ENCODE measurements at places on chromosomes 4 and X.

GRCh38 chrX:39633293-39633692, 464.5 kb downstream of the BCOR start:
- no peak for DNase-seq

GRCh38 chr4:89551191-89551590, 243.6 kb upstream of the GPRIN3 start:
- DNase-seq = no peak

- no peak for DNase-seq
Observed at GRCh38 chr4:83606898-83607297, 71.0 kb downstream of the GPAT3 start.

- no peak for DNase-seq
Observed at GRCh38 chrX:139907078-139907477, 25.8 kb downstream of the ATP11C start.

Measured in NCI-H774 (cell line).